ENCODE measurements at places on chromosomes 1 and 21. TPM values are rescaled to one million over a fixed set of nuclear protein-coding genes. Genes with fewer than 3 reads are reported as not detected.
A peak's percentile ranks its signal among the peaks of the same experiment; 100 is the strongest.

The OR2T29 gene
- total RNA-seq: not detected

DNA sequence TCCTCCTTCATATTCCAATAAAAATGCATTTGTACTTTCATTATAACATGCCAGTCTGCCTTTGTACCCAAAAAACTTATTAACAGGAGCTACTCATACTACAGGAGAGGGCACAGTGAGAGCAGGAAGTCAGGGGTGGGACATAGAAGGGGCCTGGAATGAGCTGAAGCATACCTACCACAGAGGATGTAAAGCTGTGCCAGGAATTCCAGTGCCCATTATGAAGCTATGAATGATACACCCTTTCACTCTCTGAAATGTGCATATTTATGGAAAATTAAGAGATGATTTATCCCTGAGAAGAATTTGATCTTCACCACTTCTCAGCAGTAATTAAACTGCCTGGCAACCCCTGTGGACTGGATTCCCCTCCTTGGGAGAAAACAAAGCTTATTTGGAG, 65.8 kb downstream of the ATP5PO start:
- no peak for DNase-seq
- H3K27me3 ChIP-seq: no peaks in the 10 kb centered on the region
- no peak overlapping the region for H3K27ac ChIP-seq
- no peaks in the 10 kb centered on the region for H3K36me3 ChIP-seq

The INSRR gene
- total RNA-seq: not detected

DNA sequence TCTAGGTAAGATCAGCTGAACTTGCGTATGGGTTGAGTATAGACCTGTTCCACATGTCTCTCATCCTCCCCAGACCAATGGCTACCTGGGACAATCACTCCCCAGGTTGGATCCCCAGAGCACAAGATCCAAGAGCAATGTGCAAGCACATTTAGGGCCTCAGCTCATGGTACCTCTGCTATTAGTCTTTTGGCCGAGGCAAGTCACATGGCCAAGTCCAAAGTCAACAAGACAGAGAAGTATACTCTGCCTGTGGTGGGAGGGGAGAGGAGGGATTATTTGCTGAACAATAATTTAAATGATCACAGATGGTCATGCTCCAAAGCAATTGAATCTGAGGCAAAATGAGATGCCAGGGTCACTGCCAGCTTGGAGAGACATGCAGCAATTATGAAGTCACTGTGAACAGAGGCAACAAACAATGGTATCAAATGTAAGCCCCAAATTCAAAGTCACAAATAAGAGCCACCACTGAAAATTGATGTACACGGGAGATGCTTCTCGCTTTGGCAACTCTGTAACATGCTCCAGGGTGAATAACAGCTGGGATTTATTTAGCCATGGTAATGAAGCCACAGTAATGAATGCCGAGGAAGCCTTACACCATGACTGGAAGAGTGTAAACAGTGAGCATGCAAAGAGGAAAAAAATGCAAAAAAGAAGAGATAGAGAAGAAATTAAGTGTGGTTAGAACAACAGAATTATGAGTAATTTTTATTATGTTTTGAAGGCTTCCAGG, 149.1 kb downstream of the ZNF281 start:
- DNase-seq: no peak
- no peak overlapping the region for H3K4me3 ChIP-seq
- 0 out of 2 replicates have a peak, but pooled peaks cover 3% of the 10 kb centered on the region for H3K4me1 ChIP-seq
- no peak overlapping the region for H3K27ac ChIP-seq

GRCh38 chr1:39105841-39106765, 80.0 kb downstream of the NDUFS5 start:
- peak; percentile 62 for DNase-seq
- peak overlapping the region; percentile 93 for H3K27ac ChIP-seq
- no peaks in the 10 kb centered on the region for H3K36me3 ChIP-seq
- H3K4me1 ChIP-seq: peaks cover 42% of the 10 kb centered on the region
- H3K4me3 ChIP-seq: peak overlapping the region; percentile 80

DNA sequence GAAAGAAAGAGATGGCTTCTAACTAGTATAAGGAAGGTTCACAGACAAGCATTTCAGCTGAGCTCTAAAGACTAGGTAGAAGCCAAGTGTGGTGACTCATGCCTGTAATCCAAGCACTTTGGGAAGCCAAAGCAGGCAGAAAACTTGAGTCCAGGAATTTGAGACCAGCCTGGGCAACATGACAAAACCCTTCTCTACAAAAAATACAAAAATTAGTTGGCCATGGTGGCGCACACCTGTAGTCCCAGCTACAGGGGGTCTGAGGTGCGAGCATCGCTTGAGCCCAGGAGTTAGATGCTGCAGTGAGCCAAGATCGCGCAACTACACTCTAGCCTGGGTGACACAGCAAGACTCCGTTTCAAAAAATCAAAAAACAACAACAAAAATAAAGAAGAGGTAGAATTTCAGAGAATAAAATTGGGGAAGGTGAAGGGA, 27.8 kb downstream of the FBXO42 start:
- H3K4me3 ChIP-seq: no peak overlapping the region
- H3K27ac ChIP-seq: no peak overlapping the region
- no peak for DNase-seq
- no peaks in the 10 kb centered on the region for H3K36me3 ChIP-seq
- no peaks in the 10 kb centered on the region for H3K27me3 ChIP-seq

GRCh38 chr1:69029649-69030048, 532.8 kb upstream of the DEPDC1 start:
- H3K27me3 ChIP-seq: no peaks in the 10 kb centered on the region
- DNase-seq: no peak
- no peaks in the 10 kb centered on the region for H3K4me1 ChIP-seq
- H3K36me3 ChIP-seq: no peaks in the 10 kb centered on the region

The PLXNA2 gene
- 1.8 TPM for total RNA-seq

The LCE5A gene
- total RNA-seq: not detected

The PCBP3 gene
- total RNA-seq: 7.8 TPM

DNA sequence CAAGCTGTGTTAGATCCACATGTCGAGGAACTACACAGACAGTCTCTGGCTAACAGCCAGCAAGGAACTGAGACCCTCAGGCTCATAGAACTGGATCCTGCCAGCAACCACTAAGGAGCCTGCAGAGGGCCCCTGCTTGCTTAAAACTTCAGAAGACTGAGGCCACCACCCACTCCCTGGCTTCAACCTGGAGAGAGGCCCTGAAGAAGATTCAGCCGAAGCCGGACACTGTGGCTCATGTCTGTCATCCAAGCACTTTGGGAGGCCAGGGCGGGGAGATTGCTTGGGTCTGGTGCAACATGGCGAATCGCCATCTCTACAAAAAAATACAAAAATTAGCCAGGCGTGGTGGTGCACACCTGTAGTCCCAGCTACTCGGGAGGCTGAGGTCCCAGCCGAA, 92.6 kb upstream of the TMPRSS2 start:
- DNase-seq: no peak
- H3K4me3 ChIP-seq: no peak overlapping the region
- H3K36me3 ChIP-seq: no peaks in the 10 kb centered on the region
- H3K27ac ChIP-seq: no peak overlapping the region
- no peaks in the 10 kb centered on the region for H3K4me1 ChIP-seq

GRCh38 chr1:147904726-147905125, 2.1 kb downstream of the GJA8 start:
- no peaks in the 10 kb centered on the region for H3K27me3 ChIP-seq
- no peak for DNase-seq
- H3K27ac ChIP-seq: no peak overlapping the region
- no peak overlapping the region for H3K4me3 ChIP-seq
- H3K4me1 ChIP-seq: no peaks in the 10 kb centered on the region

Measured in GM23338 (cell line).